ENCODE measurements at places on chromosomes 12 and 14.

DNA sequence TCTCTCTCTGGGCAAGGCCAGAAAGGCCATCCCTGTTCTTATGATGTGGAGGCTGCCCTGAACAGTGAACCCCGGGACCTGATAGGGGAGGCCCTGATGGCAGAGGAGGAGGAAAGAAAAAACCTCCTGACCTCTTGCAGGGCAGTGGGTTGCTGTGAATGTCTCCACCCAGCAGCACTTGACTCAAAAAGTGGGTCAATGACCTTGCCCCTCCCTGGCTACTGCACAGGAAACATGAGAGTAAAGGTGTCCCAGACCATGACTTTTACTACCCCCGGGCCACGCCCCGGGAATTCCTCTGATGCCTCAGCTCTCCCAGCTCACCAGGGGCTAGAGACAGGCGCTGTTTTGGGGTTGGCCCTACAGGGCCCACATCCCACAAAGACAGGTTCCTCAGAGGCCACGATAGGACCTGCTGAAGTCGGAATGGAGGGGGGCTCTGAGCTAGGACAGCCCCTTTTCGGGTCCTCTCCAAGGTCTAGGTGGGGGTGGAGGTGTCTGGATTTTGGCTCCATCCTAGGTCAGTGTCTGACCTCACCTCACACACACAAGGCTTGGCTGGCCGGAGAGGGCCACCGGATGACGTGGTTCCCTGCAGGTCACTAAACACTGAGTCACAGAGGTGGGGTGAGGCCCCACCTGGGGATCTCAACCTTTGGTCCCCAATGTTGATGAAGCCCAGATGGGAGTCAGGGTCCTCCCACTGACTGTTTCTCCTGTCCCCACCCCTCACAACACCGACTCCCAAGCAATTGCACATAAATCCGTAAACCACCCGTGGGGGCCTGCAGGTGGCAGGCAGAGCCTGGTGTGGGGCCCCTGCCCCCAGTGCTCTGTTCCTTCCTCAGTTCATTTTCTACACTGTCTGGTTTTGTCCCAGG, 1.6 kb downstream of the RHOF start:
- DNase-seq, result no peak

DNA sequence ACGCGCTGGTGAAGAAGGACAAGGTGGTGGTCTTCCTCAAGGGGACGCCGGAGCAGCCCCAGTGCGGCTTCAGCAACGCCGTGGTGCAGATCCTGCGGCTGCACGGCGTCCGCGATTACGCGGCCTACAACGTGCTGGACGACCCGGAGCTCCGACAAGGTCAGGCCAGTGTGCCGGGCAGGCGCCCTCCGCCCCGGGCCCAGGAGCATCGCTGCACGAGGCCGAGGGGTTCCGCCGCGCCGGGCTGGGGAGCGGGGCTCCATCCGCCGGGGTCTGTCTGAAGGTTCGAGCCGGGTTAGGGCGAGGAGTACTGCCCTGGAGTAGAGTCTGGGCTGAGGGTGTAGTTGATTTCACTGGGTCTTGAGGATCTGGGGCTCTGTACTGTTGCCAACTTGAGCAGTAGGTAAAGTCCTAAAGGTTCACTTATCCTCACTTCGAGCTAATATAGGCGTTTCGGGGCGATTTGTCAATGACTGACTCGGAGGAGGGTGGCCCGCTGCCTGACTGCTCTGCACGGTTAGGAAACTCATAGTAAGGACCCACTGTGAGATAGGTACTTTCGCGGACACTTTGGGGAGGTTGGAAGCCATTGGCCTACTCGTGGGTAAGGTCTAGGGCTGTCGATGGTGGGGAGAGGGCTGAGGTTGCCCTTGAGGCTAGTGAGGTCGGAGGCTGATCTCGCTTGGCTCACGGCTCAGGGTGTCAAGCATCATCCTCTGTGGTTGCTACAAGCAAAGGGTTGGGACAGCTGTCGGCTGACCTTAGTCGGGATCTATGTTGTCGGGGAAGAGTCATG, 574 bp downstream of the GLRX5 start:
- no peak for DNase-seq

DNA sequence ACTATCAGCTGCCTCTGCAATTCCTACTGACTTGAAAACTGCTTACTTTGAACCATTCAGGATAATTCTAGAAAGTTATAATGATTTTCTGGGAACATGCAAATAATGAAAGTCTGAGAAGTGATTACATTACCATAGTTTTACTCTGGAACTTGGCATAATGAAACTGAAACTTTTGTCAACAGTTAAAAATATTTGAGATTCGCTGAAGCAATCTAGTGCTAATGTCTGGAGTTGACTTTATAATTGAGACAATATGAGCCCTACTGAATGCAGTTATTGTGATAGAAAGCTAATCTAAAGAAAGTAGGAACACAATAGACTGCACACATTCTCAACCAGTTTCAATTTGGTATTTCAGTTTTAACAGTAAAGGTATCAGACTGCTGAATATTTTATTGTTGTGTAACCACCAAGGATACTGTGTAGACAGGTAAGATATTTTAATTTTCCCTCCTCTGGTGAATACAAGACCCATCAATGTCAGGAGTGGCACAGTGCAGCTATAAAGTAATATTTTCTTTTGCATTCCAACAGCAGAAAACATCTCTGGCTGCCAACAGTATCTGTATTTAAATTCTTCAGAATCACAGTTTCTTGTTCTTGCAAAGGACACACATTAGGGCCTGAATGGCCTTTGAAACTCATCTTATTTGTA, 483.5 kb downstream of the ATP23 start:
- no peak for DNase-seq

DNA sequence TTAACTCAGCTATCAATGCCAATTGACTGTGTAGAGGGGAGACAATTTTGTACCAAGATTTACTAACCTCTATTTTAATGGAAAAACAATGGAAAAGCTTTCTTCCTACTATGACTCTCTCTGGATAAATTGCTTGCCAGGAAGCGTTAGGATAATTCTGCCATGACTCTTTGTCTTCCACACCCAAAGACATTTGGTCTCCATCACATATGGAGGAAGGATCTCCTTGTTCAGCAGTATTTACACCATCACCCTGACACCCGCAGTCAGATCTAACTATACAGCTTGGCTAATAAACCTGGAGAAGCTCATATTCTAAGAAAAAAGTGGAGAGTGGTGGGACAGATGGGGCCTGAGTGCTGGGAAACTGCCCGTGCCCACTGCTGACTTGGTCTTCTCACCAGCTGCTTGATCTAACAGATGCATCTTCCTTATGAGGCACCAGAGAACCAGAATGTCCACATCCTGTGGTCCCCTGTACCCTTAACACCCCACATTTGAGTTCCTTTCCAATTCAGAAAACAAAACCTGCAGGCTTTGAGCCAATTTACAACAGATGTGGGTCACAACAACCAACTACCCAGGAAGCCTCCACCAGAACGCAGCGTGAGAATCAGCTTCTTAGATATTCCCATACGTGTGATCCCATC, 154.0 kb downstream of the DAD1 start:
- no peak for DNase-seq

DNA sequence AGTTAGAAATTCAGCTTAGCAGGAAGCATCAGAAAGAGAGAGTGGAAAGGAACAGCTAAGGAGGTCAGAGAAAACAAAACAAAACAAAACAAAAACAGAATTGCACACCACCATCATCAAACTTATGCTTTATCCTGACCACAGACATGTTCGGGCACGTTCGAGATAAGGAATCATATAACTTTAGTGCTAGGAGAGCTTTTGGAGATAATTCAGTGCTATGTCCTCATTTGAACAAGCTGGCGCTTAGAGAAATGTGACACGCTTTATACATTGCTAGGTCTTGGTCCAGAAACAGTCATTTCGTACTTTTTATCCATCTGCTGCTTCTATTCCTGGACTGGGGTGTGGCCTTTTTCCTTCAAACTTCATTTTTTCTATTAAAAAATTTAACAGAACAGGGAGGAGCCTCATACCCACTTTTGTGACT, 213.1 kb downstream of the PTPRO start:
- DNase-seq, result no peak

GRCh38 chr12:28830491-28830890, 318.6 kb upstream of the FAR2 start:
- no peak for DNase-seq

DNA sequence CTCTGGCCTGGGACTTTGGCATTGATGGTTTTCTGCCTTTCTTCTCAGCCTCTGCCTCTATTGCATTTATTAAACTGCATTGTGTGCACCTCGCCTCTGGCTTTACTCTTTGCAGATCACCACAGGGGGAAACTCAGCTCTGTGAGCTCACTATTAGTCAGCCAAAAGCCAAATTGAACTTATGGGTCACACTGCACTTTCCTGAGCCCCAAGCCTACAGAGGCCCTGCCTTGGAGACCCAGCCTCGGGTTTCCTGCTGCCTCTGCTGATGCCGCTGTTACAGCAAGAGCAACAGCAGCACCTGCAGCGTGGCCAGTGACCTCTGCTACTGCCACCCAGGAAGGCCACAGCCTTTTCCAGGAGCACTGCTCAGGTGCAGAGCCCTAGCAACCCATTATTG, 122.5 kb downstream of the DAD1 start:
- DNase-seq, result no peak

GRCh38 chr14:102262929-102263462, 42.0 kb downstream of the MOK start:
- DNase-seq, result peak; percentile 42

DNA sequence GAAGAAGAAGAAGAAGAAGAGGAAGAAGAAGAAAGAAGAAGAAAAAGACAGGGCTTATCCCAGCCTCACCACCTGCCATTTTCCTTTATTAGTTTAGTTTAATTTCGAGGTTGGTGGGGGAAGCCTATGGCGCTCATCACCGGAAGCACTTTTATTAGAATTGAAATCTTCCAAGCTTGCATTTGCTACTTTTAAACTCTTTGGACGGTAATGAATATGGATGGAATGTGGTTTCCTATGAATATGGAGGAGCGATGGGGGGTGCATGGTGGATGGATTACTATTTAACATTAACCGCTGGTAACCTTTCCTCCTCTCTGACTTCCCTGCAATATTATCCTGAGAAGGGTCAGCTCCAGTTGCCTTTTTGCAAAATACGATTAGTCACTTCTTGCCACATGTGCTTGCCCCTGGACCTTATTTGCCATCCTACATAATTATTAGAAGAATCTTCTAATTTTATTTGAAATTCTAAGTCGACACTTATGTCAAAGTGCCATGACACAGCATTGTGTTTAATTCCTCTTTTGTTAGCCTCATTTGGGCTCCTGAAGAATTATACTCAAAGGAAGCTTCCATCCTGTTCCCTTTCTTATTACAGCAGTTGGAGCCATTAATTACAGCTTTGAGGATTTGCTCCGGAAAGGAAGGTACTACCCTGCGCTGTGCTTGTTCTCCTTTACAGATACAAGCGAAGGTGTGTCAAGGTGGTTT, 424.5 kb downstream of the VRK1 start:
- no peak for DNase-seq

GRCh38 chr12:77042833-77043232, 22.5 kb downstream of the E2F7 start:
- DNase-seq, result no peak

GRCh38 chr14:94116701-94117100, 6.2 kb downstream of the IFI27 start:
- DNase-seq, result no peak

DNA sequence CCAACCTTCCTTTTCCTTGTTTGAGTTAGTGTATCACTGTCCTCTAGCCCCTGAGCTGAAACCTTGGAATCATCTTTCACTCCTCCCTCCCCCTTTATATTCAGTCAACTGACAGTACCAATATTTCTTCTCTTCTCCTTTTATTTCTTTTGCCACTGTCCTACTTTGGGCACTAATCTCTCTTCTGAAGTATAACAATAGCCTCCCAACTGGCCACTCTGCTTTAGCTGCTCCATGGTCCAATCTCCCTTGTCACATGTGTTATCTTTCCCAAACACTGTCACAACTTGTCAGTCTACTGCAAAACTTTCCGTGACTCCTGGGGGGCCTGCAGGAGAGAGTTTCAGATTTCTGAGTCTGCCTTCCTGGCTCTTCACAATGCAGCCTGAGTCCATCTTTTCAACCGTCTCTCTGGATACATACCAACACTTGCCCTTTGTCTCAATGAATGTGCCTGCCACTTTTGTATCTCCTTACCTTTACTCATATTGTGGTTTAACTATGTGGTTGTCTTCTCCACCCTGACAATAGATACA, 471.2 kb downstream of the DIO2 start:
- DNase-seq, result no peak

GRCh38 chr12:57027805-57028153, 11.4 kb upstream of the TAC3 start:
- no peak for DNase-seq

GRCh38 chr12:120914794-120915193, 10.6 kb upstream of the SPPL3 start:
- no peak for DNase-seq

DNA sequence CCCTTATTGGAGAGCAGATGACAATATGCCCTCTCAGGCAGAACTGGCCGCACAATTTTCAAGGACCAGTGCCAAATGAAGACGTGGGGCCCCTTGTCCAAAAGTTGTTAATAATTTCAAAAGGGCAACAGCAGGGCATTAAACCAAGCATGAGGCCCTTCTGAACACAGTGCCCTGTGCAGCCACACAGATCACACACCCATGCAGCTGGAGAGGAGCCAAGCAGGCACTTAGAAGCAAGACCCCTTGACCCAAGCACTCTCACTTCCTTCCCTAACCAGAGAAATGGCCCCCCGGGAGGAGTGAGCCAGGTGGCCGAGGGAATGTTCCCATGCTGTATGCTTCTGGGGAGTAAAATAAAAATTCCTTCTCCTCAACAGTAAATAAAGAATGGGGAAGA, 114.0 kb upstream of the TMPO start:
- peak; percentile 41 for DNase-seq

DNA sequence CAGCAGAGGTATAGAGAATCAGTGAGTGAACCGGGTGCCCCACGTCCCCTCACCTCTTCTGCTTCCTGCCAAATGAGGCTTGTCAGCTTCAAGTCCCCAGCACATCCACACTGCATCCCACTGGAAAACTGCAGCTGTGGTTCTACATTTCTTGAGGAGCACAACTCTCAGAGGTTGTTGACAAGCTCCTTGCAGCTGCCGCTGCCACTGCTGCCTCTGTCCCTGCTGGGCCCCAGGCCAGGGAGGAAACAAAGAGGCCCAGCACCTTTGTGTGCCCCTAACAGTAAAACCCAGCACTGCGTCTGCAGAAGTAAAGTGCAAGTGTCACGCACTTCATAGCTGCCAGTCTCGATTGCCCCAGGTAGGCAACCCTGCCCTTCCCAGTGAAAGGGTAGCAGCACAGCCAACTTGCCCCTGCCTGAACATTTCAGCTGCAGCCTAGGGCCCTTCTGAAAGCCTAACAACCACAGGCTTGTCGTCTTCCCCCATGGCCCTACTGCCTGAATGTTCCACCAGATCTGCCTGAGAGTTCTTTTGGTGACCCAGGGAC, 1162.1 kb upstream of the USP15 start:
- no peak for DNase-seq

DNA sequence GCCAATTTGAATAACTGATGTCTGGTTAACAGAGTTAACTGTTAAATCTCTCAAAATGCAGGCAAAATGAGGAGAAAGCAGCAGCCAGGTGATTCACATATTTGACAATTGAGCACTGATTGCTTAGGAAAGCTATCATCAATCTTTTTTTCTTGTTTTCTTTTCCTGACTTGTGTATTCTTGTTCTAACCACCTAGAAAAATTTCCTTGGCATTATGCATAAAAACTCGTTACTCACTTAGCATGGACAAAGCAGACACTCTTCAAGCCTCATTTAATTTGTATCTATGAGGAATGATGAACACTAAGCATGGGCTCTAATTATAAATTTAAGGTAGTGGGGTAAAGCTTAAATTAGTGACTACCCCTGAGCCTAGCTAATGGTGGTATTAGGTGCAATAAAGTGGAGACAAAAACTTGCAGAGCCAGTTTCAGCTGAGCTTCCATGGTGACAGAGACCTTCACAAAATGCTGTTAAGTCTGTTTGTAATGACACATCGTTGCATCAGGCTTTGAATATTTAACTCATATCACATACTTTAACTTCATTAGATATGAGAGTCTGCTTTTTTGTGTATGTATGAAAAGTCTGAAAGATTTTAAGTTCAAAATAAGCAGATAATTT, 52.0 kb downstream of the RASSF9 start:
- no peak for DNase-seq

Data from kidney epithelial cell (primary cell).